ENCODE measurements at places on chromosomes 2 and 18. TPM values are rescaled to one million over a fixed set of nuclear protein-coding genes. Genes with fewer than 3 reads are reported as not detected.

- H3K36me3 ChIP-seq: no peaks in the 10 kb centered on the region
- no peaks in the 10 kb centered on the region for H3K4me1 ChIP-seq
- no peak overlapping the region for H3K4me3 ChIP-seq
- DNase-seq: no peak
Observed at GRCh38 chr2:70657246-70657645, 103.6 kb upstream of the TGFA start.

DNA sequence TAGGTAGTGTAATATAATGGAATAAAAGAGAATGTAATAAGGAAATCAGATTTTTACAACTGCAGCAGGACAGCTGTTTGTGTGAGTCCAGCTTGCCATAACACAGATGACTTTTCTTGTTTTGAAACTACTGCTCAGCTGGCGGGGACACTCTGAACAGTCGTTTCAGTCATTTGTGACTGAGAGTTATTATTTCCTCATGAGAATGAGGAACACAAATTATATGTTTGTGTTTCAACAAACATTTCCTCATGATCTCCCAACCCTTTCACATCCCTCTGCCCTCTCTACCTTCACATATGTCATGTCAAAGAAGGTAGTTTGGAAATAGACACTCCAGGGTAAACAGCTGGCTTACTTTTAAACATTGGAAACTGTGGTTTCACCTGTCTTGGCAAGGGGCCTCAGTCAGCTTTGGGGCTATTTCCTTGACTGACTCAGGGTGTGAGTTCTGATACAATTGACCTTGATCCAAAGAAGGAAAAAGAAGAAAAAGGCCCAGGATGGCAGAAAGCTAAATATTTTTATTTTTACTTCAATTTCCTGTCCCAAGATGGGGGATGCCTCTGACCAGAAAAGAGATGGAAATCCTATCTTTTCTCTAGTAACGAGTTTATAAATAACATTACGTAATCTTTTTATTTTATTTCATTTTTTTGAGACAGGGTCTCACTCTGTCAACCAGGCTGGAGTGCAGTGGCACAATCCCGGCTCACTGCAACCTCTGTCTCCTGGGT, 593 bp downstream of the SP140L start:
- peak overlapping the region; percentile 99 for H3K27ac ChIP-seq
- DNase-seq: peak; percentile 28
- no peaks in the 10 kb centered on the region for H3K27me3 ChIP-seq

DNA sequence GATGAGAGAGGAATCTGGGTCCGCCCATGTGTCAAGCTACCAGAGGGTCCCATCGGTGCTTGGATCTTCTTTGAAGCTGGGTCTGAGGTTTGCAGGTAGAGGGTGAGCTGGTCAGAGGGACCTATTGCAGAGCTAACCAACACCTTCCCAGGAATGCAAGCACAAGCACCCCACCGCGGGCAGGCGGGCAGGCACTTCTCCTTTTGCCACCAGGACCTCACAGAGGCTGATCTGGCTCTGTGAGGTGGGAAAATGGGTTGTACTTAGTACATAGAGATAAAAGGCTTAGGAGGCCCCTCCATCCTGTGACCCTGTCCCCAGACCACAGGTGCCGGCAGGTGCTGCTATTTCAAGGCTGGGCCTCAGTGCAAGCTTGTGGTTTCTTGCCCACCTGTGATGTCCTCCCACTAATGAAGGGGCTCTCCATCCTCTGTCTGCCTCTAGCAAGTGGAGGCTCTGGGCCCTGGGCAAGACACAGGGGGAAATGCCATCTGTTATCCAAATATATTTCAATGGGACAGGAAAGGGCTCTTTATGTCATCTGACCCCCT, 31.4 kb upstream of the IL37 start:
- no peak for DNase-seq
- no peak overlapping the region for H3K4me3 ChIP-seq
- H3K36me3 ChIP-seq: peaks cover 13% of the 10 kb centered on the region
- H3K4me1 ChIP-seq: peaks cover 52% of the 10 kb centered on the region

DNA sequence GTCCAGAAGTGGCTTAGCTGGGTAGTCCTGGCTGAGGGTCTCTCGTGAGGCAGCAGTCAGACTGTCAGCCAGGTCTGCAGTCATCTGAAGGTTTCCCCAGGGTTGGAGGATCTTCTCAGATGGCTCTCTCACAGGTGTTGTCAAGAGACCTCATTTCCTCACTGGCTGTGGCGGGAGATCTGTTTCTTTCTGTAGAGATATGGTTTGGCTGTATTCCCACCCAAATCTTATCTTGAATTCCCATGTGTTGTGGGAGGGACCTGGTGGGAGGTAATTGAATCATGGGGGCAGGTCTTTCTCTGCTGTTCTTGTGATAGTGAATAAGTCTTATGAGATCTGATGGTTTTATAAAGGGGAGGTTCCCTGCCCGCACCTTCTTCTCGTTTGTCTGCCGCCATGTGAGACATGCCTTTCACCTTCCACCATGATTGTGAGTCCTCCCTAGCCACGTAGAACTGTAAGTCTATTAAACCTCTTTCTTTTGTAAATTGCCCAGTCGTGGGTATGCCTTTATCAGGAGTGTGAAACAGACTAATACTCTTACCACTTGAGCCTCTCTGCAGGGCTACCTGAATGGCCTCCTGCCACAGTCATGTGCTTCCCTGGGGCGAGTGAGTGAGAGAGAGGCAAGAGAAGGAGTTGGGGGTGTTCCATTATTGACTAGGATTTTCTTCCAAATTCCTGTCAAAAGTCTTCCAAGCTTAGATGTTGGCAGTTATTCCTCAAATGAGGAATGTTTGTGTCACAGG, 23.6 kb downstream of the MALT1 start:
- H3K27me3 ChIP-seq: no peaks in the 10 kb centered on the region
- H3K27ac ChIP-seq: no peak overlapping the region
- H3K4me3 ChIP-seq: no peak overlapping the region
- H3K36me3 ChIP-seq: peaks cover under 1% of the 10 kb centered on the region
- no peaks in the 10 kb centered on the region for H3K4me1 ChIP-seq
- no peak for DNase-seq

DNA sequence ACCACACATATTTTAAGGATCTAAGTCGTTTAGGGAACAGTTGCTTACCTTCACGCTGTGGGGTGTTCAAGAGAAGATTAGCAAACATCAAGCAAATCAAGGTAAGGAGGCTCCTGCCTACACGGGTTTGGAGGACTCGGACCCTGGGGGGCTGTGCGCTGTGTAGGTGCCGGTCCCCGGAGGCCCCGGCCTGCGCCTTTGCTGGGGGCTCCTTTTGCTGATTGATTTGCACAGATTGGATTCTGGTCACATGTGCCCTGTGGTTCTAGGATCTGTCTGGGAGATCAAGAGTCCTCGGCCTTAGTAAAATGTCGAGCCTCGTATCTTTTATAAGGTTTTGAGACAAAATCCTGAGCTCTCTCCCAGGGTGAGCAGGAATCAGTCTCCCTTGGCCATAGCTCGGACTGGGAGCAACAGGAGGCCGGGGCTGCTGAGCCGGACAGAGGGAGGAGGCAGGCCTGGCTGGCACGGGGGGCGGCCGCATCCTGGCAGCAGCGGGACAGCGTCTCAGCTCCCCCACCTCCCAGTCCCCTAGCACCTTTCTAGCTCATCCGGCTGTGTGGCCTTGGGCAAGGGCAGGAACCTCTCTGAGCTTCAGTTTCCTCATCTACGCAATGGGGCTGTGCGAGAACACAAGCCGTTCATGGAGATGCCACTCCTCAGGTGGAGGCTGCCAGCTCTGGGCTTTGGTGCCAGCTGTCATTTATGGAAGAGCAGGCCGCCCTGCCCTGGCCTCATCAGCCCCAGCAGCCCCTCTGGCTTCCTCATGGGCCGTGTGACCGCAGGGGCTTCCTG, 147.2 kb downstream of the MBP start:
- H3K27ac ChIP-seq: no peak overlapping the region
- H3K27me3 ChIP-seq: no peaks in the 10 kb centered on the region
- no peak for DNase-seq

TNS1 gene
- total RNA-seq: 2.3 TPM

GRCh38 chr2:153386481-153386897, 92.1 kb downstream of the RPRM start:
- no peak overlapping the region for H3K27ac ChIP-seq
- no peaks in the 10 kb centered on the region for H3K36me3 ChIP-seq
- DNase-seq: no peak
- no peak overlapping the region for H3K4me3 ChIP-seq
- H3K4me1 ChIP-seq: no peaks in the 10 kb centered on the region

GRCh38 chr2:173192071-173192470, 116.4 kb downstream of the MAP3K20 start:
- no peak for DNase-seq
- H3K4me3 ChIP-seq: no peak overlapping the region
- H3K27me3 ChIP-seq: no peaks in the 10 kb centered on the region
- H3K27ac ChIP-seq: peak overlapping the region; percentile 10

FAM168B gene
- 89.7 TPM for total RNA-seq

GRCh38 chr2:60158262-60158661, 395.2 kb downstream of the BCL11A start:
- H3K36me3 ChIP-seq: no peaks in the 10 kb centered on the region
- DNase-seq: no peak
- H3K4me1 ChIP-seq: no peaks in the 10 kb centered on the region
- no peak overlapping the region for H3K4me3 ChIP-seq

ITGB6 gene
- 84.8 TPM for total RNA-seq

CLEC4F gene
- not detected for total RNA-seq

CAVIN2 gene
- not detected for total RNA-seq

- H3K27me3 ChIP-seq: no peaks in the 10 kb centered on the region
- peaks cover 39% of the 10 kb centered on the region for H3K36me3 ChIP-seq
- H3K27ac ChIP-seq: peak overlapping the region; percentile 52
- peak overlapping the region; percentile 41 for H3K4me3 ChIP-seq
- peaks cover 28% of the 10 kb centered on the region for H3K4me1 ChIP-seq
- peak; percentile 96 for DNase-seq
Observed at GRCh38 chr2:127064642-127065250, 42.2 kb downstream of the BIN1 start.

DNA sequence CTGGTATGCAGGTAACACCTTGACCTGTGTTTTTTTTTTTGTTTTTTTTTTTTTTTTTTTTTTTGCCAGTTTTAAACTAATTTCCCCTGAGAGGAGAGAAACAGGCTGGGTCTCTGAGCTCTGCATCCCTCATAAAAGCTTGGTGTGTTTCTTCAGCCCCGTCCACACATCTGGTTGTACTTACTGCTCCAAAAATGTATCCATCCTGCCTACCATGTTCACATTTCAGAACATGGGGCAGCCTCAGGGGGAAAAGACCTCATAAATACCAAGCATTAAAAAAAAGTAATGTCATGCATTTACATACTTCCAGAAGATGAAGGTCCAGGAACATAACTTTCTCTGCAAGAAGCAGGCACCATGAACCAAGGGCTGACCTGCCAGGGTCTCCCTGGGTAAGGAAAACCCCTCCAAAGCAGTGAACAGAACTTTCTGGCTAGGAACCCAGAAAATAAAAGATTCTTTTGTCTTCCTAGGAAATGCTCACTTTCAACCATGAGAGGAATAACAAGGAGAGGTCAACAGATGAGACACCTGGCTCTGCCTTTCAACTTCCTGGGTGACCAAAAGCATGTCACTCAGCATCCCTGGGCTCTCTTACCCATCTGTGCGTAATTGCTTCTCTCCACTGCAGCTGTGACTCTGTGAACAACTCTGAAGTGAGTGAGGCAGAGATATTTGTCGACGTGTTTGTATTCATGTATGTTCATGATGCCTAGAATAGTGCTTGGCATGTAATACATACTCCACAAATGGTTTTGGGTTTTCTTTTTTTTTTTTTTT, 118.6 kb downstream of the MCFD2 start:
- H3K4me1 ChIP-seq: peaks cover 52% of the 10 kb centered on the region
- H3K36me3 ChIP-seq: no peaks in the 10 kb centered on the region
- H3K27me3 ChIP-seq: no peaks in the 10 kb centered on the region
- no peak overlapping the region for H3K27ac ChIP-seq

DNA sequence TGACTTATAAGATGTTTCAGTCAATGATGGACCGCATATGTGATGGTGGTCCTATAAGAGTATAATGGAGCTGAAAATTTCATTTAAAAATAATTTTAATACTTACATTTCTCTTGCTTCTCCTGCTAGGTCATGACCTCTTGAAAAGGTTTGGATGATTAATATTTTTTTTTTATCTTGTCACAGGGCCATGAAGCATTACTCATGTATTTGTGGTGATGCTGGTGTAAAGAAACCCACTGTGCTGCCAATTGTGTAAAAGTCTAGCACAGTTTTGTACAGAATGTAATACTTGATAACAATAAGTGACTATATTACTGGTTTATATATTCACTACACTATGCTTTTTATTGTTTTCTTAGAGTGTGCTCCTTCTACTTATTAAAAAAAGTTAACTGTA, 124.2 kb upstream of the CELF4 start:
- H3K36me3 ChIP-seq: no peaks in the 10 kb centered on the region
- no peak overlapping the region for H3K4me3 ChIP-seq
- H3K4me1 ChIP-seq: no peaks in the 10 kb centered on the region
- peaks cover 18% of the 10 kb centered on the region for H3K27me3 ChIP-seq
- no peak overlapping the region for H3K27ac ChIP-seq
- DNase-seq: no peak

DNA sequence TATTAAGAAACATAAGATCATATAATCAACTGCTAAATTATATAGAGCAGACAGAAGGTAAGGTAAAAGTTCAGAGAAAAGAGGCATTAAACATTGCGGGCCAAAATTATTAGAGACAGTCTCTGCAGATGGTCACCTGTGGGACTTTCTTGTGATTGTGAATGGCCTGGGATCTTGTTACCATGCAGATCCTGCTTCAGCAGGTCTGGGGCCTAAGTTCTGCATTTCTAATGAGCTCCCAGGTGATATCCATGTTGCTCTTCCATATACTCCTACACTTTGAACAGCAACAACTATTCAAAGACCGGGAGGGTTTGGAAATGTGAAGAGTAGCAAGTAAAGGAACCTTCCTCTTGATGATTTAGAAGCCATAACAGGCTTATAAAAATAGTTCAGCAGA, 8.5 kb upstream of the ETAA1 start:
- no peak overlapping the region for H3K4me3 ChIP-seq
- H3K36me3 ChIP-seq: no peaks in the 10 kb centered on the region
- H3K27ac ChIP-seq: no peak overlapping the region
- H3K27me3 ChIP-seq: no peaks in the 10 kb centered on the region

DHRS9 gene
- total RNA-seq: 16.6 TPM

- DNase-seq: peak; percentile 28
- peaks cover 42% of the 10 kb centered on the region for H3K4me1 ChIP-seq
- no peaks in the 10 kb centered on the region for H3K36me3 ChIP-seq
- H3K27ac ChIP-seq: peak overlapping the region; percentile 7
- no peaks in the 10 kb centered on the region for H3K27me3 ChIP-seq
Observed at GRCh38 chr2:222878877-222879603, 18.2 kb downstream of the ACSL3 start.

GRCh38 chr2:119735565-119735964, 24.2 kb upstream of the PTPN4 start:
- no peak overlapping the region for H3K4me3 ChIP-seq
- H3K27me3 ChIP-seq: peaks cover 62% of the 10 kb centered on the region
- no peak overlapping the region for H3K27ac ChIP-seq
- H3K36me3 ChIP-seq: no peaks in the 10 kb centered on the region
- no peaks in the 10 kb centered on the region for H3K4me1 ChIP-seq

MC4R gene
- total RNA-seq: not detected

- peaks cover 17% of the 10 kb centered on the region for H3K27me3 ChIP-seq
- no peaks in the 10 kb centered on the region for H3K4me1 ChIP-seq
- H3K27ac ChIP-seq: no peak overlapping the region
- no peak for DNase-seq
- no peaks in the 10 kb centered on the region for H3K36me3 ChIP-seq
Observed at GRCh38 chr2:40450796-40451430, 977 bp downstream of the SLC8A1 start.

RAB31 gene
- 1.9 TPM for total RNA-seq

WNT6 gene
- total RNA-seq: not detected

- H3K36me3 ChIP-seq: peaks cover 24% of the 10 kb centered on the region
- no peak for DNase-seq
- H3K27ac ChIP-seq: peak overlapping the region; percentile 50
- peak overlapping the region; percentile 46 for H3K4me3 ChIP-seq
Observed at GRCh38 chr18:62723666-62724281, 8.4 kb downstream of the PHLPP1 start.

All from Calu3 (cell line).